ENCODE measurements at places on chromosomes 6 and 20.
A peak's percentile ranks its signal among the peaks of the same experiment; 100 is the strongest.

DNA sequence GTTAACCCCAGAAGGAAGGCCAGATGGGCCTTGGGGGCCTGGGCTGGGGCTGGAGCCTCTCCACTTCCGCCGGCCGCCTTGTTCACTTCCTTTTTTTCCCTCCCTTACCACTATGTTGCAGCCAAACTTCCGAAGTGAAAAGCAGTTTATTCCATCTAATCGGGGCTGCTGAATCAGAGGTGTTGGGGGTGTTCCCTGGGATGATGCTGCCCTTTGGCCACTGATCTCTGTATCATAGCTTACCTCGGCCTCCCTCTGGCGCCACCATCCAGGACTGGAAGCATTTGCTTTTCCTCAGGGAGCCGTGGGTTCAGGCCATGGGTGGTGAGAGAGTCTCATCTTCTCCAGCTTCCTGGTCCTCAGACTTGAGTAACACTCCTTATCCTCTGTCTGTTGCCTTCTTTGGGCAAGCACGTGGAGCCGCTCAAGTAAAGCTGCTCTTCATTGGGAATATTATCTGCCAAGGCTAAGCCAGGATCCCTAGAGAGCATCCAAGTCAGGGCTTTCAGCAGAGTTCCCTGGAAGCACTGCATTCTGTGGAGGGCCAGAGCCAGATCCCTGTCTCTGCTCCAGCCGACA, 39.6 kb downstream of the SLX4IP start:
- DNase-seq, result no peak

GRCh38 chr6:119442776-119443184, 93.2 kb upstream of the MAN1A1 start:
- no peak for DNase-seq

DNA sequence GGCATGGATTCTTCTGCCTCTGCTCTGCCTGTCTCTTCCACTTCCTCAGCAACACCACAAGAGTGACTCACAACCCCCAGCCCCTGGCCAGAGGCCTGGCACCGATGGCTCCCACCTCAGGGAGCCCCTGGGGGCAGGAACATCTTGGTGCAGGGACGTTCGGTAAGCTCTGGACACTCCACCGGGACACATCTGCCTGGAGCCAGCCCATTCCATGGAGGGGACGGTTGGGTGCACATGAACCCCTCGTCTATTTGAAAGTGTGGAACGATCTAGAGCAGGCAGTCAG, 246.5 kb downstream of the ERMARD start:
- no peak for DNase-seq

DNA sequence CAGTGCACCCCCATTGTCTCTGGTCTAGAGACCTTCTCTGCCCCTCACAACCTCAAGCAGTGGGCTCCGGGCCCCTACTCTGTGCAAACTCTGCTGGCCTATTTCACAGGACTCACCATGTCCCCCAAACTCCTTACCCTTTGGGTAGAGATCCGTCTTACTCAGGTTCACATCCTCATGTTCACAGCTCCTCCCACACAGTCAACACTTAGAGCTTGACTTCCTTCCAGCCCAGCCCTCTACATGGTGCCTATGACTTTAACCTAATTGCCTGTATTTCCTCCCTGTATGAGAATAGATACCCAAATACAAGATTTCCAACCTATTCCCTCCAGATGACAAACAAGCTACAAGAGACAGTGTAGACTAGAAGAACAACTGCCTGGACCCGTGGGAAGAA, 528.6 kb upstream of the JARID2 start:
- DNase-seq, result no peak

DNA sequence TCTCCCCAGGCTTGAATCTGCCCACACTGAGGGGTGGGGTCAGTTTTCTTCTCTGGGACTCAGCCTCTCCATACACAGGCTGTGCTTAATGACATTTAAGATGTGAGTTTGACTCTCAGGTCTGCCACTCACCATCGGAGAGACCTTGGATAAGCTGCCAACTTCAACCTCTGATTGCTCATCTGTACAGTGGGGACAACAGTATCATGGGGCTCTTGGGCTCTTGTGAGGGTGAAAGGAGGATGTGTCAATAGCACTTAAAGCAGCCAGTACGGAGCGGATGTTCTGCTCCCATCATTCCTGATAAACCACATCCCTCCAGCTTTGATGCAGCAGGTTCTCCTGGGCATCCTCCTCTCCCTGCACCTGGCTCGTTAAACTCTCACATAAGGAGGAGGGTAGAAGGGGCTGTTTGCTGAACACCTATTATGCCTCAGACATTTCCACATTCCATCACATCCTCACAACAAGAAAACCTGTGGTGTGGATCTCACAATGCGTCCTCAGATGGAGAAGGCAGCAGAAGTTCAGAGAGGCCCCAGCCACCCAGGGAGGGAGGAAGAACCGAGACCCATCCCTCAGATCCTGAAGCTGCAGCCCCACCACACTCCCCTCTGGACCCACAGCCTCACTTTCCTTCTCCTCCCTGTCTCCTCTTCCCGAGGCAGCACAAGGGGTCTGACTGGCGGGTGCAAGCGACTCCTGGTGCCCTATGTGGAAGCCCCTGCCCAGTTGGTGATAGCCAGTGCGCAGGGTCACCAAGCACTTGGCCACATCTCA, 1.9 kb upstream of the PDYN start:
- DNase-seq, result no peak

DNA sequence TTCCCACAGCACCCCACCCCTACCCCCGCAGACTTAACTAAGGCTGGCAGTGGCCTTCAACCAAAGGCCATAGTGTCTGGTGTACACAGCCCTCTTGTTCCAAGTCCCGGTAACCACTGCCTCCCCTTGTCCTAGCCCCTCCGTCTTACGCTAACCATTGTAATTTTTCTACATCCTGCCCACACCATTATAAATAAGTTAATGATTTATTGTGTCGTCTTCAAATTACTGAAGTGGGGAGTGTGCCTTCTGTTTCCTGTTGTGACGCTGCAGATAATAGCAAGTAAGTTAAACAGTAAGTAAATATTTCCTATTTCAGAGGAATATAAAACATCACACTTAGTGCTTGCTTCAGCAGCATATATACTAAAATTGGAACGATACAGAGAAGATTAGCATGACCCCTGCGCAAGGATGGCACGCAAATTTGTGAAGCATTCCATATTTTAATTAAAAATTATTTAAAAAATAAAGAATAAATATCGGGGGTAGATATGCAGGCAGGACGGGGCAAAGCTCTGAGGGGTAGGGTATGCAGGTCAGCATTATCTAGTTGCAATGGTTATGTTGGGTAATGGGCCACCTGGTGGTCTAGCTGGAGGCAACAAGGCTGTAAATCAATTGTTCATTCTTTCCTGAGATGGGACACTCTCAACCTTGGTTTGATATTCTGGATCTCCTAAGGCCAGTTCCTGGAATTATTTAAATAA, 15.1 kb downstream of the SRSF6 start:
- no peak for DNase-seq

DNA sequence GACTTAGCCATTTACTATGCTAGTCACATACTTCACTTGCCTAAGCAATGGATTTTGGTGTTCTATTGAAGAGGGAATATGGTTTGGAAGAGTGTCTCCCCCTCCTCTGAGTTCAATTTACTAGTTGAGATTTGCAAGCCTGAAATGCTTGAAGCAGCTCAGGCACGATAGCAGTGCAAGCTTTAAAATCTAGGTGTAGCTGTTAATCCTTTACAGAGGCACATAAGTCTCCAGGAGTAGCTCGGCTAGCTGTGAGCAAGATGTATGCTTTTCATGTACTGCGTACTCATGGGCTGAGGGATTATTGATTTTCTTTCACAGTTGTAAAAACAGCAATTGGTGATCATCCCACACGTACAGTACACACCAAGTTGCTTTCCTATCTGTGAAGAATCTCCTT, 726 bp downstream of the FLRT3 start:
- no peak for DNase-seq

DNA sequence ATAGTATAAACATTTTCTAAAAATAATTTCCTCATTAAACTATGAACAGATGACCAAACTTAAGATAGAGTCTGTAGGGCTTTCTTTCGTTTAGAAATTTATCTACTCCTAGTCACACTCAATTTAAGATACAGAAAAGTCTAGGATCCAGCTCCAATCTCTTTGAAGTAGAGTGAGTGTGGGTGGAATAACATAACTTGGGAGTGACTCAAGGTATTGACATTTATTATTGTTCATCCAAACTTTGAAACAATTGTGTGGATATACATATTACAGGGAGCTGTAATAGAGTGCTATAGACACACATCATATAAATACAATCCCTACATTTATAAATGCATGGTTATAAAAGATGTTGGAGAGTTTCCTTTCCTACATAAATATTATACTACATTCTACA, 715.2 kb upstream of the MANEA start:
- DNase-seq, result no peak

DNA sequence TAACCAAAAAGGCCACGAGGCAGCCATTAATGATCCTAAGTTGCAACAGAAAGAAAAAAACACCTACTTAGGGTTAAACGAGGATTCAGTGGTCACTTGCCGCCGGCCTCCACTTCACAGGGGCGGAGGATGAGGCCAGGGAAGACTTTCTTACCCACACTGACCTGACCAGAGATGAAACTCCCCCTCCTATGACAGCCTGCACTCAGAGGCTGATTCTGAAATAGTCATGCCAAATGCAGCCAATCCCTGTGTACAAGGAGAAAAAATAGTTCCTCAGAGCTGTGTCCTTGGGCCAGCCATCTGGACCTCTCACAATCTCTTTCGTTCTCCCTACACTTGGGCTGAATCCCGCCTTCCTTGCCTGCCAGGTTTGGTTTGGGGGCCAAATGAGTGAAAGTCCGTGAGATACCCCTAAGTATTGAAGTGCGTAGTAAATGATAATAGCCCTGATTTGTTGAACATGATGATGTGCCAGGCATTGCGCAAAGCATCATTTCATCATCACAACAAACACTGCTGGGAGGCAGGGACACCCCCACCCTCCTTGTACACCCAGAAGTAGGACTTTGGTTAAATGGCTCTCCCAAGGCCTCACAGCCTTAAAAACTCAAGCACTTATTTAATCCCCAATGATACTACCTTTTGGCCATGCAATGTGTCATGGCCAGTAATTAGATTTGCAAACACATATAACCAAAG, 3.2 kb upstream of the IRF4 start:
- no peak for DNase-seq

GRCh38 chr20:1840817-1841553, 54.2 kb upstream of the SIRPA start:
- no peak for DNase-seq

- peak; percentile 23 for DNase-seq
Observed at GRCh38 chr20:23305098-23305497, 45.5 kb upstream of the NXT1 start.

DNA sequence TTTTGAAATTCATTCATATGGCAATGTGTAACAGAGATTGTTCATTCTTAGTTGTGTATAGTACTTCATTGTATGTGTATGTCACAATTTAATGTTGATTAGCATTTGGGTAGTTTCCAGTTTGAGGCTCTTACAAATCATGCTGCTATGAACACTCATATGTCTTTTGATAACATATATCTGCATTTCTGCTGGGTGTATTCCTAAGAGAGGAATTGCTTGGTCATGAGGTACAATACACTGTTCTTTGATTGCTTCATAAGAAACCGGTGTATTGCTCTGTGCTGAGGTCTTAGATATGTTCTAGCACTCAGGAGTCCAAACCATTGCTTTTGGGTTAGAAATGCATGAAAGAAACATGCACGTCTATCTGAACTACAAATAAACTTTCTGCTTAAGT, 492.9 kb upstream of the JAG1 start:
- DNase-seq, result no peak

Measured in AG04449 (cell line).